ENCODE measurements at places on chromosomes 5 and 9.

GRCh38 chr5:132754947-132755346 lies 7.7 kb downstream of the CCNI2 start:
- DNase-seq, result no peak

GRCh38 chr5:134178096-134178419 lies 1.3 kb upstream of the SKP1 start:
- no peak for DNase-seq

DNA sequence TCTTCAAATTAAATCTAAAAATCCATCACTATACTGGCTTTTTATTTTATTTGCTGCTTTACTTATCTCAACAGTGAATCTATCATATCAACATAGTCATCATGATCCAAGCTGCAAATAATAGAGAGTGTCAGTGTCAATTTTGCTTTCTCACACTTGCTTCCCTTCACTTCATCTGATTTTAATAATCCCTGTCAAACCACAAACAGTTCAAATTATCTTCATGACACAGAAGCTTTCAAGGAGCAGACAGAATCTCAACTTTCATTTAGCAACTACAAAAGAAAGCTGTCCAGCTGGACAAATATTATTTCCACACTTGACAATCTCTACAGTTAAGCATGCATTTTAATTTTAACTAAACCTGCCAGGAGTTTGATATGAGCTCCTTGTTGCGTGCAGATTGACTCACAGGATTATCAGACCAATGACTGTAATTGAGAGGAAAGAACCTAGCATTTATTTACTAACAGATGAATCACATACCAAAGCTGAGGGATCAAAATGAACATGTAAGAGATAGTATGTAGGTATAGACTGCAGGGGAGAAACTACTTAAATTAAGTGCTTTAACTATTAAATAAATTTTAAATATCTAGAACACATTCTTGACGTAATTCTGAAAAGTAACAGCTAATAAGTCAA lies 56.0 kb downstream of the KIAA0825 start:
- DNase-seq, result no peak

- DNase-seq, result peak; percentile 81
Measured at GRCh38 chr9:87678650-87679355, 47.1 kb upstream of the CTSL start.

DNA sequence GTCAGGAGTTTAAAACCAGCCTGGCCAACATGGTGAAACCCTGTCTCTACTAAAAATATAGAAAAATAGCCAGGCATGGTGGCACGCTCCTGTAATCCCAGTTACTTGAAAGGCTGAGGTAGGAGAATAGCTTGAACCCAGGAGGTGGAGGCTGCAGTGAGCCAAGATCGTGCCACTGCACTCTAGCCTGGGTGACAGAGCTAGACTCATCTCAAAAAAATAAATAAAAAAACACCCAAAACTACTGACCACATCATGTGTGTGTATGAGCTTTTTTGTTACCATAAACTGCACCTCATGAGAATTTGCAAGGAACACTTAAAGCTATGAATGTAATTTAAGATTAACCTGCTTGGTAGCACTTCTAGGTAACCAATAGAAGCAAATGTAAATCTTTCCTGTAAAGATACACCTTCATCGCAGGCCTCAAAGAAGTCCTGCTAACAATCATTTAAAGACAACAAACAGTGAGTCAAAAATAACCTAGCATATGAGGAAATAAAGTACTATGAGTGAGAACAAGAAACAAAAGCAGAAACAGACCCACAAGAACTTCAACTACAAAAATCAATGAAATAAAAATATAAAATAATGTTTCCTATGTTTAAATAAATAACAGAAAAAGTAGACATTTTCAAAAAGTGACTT lies 13.0 kb downstream of the SLC38A9 start:
- no peak for DNase-seq
